ENCODE measurements at places on chromosomes 1 and 21. TPM values are rescaled to one million over a fixed set of nuclear protein-coding genes. Genes with fewer than 3 reads are reported as not detected.

GRCh38 chr1:215292932-215293331, 210.4 kb downstream of the KCNK2 start:
- DNase-seq = no peak

GRCh38 chr21:27590271-27590670, 623.4 kb upstream of the ADAMTS5 start:
- no peak for DNase-seq

DNA sequence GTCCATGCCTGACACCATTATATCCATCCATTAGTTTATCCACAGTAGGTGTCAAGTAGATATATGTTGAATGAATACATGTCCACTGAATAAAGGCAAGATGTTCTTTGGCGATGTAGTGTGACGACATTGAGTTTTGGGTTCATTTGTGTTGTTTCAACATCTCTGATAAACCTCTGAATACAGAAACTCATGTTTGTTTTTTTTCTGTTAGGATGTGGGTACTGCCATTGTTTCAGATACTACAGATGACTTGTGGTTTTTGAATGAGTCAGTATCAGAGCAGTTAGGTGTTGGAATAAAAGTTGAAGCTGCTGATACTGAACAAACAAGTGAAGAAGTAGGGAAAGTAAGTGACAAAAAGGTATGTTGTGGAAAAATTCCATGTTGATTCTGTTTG, 28.1 kb downstream of the MDM4 start:
- peak; percentile 29 for DNase-seq

PLPP3 gene
- 2.2 TPM for total RNA-seq
